ENCODE measurements at places on chromosomes 13 and 19.

GRCh38 chr19:30799865-30800755 is 427.9 kb downstream of the ZNF536 start:
- ATAC-seq: no peak

GRCh38 chr13:83498045-83498444 is 384.2 kb downstream of the SLITRK1 start:
- ATAC-seq: peak; percentile 44

DNA sequence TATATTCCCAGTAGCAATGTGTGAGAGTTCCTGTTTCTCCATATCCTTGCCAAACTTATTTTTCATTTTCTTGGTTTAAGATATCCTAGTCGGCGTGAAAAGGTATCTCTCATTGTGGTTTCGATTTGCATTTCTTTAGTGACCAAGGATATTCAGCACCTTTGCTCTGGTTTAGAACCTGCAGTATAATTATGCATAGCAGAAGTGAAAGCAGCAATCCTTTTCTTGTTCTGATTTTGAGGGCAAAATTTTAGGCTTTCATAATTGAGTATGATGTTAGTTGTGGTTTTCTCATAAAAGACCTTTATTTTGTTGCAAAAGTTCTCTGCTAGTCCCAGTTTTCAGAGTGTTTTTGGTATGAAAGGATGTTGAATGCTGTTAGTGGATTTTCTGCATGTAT is 491.0 kb downstream of the FGF9 start:
- ATAC-seq: no peak

DNA sequence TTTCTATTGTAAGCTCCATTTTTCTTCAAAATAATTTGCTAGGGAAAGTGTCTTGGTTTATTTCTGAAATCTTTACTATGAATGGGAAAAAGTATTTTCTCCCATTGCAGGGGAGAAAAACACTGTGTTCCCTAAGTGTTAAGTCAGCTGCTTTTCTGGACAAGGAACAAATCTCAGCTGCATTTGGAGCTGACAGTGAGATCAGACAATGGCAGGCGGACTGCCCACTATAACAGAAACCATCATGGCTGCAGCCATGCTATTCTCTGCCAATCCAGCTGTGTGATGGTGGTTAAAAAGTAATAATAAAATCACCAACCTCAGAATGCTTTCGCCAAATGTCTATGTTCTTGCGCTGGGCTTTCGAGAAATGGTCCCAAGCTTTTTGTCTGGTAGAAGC is 302.7 kb downstream of the DNAJC15 start:
- ATAC-seq: no peak

DNA sequence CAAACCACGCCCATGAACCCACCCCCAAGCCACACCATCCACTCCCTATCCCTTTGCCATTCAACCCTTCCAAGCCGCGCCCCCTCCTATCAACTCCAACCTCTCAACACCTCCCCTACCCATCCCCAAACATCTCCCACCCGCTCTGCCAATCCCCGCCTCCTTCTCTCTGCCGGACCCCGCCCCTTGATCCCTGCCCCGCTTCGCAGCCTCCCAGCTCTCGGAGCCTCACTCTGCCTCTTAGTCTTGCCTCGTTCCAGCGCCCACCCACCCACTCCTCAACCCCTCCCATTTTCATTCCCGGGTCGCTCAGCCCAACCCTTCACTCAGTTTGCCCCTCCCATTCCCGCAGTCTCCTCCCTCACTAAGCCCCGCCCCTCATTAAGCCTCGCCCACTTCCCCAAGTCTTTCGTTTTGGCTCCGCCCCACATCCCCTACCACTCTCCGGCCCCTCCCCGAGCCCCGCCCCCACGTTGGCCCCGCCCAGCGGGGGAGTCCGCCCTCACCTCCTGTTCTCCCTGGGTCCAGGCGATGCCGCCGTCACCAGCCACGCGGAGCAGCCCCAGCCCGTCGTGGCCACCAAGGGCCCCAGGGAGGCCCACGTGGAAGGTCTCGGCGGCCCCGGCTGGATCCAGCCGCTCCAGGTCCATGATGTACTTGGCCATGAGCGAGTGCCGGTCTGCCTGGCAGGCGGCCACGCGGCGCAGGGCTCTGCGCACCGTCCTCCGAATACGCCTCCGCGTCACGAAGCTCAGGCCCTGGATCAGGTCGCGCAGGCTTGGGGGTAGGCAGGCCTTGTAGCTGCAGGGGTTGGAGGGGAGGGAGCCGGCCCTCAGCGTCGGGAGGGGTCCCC is 5.7 kb downstream of the JAK3 start:
- peak; percentile 83 for ATAC-seq

DNA sequence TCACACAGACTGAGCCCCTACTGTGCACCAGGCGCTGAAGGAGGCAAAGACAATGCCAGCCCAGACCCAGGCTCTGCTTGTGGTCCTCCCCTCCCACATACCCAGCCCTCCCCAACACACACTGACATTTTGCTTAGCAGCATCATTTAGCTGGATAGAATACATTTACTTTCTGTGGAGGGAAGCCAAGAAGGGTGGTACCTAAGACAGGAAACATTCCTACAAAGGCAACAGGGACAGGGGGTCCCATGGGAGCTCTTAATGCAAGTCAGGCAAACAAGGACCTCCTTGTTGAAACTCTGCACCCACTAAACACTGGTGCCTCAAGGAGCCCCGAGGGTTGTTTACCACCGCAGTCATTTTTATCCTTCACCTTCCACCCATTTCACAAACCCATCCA is 77.0 kb upstream of the ZNF507 start:
- no peak for ATAC-seq

- ATAC-seq: peak; percentile 70
These were observed 67.4 kb downstream of the STK24 start for GRCh38 chr13:98509271-98510155.

DNA sequence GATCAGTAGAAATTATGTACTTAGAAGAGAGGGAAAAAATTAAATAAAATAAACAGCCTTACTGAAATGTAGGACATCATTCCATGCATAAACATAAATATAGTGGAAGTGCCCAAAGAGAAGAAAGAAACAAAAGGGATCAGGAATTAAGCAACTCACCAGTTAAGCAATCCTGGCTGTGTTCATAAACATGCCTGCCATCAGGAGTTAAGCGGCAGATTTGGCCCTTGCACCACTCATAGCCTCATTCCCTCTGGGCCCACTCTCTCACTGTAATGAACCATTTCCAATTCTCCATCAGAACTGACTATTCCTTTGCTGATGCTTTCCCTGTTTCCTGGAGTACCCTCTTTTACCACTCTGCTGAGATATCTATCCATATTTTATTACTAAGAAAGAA is 281.4 kb downstream of the LHFPL6 start:
- ATAC-seq: no peak

- ATAC-seq: no peak
These were observed 9.9 kb upstream of the ZNF536 start for GRCh38 chr19:30362156-30362754.

DNA sequence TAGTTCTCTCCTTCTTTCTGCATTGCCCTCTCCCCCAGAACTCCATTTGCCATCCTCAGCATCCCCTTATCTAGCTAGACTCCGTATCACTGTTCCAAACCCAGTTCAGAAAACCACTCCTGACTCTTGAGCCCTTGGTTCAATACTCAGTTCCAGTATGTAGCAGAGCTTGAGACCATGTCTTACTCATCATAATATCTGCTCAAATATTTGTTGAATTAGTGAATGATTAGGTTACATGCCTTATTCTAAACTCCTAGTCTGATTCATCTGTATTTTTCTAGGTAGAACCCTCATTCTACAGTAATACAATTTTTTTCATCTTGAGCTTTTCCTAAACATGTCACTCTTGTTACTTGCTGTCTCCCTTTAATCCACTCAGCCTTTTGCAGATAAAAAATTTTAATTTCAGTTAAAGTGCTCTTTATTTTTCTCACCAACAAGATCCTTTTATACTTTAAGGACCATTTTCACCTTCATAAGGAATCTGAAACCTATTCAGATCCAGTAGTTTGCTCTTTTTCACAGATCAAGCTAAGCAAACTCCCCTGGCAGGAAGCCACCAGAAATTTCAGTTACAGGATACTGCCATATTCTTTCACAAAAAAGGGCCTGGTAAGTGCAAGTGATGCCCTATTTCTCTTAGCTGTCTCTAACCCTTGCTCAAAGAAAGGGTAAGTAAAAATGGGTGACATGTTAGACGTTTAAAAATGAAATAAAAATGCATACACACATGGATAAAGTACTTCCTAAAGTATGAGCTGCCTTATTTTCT is 23.1 kb upstream of the INTS6 start:
- peak; percentile 61 for ATAC-seq

DNA sequence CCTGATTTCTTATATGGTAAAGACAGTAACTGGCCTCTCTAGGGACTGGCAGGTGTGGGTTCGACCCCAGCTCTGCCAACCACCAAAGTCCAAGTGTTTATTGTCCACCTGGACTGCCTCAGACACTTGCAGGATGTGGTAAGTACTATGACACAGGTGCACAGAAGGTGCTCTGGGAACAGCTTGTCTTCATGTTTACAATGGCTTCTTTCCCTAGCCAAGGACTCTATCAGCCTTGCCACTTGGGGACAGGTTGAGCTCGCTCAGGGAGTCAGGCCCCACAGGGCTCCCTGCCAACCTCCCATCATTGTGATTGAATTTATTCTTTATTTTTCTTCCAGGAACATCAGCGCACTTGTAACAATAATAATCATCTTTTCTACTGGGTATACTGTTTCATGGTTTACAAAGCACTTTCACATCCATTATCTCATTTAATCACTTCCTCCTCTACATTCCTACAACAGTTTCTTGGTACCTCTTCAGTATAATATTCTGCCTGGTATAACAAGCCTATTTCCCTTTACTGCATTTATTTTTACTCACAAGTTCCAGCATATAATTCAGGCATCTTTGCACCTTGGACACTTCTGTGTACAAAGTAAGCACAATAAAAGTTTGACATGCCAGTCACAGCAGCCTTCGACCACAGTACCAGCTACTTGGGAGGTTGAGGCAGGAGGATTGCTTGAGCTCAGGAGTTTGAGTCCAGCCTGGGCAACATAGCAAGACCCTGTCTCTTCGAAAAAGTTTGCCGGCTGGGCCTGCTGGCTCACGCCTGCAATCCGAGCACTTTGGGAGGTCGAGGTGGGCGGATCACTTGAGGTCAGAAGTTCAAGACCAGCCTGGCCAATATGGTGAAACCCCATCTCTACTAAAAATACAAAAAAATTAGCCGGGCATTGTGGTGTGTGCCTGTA is 24.2 kb upstream of the GATAD2A start:
- ATAC-seq: no peak

DNA sequence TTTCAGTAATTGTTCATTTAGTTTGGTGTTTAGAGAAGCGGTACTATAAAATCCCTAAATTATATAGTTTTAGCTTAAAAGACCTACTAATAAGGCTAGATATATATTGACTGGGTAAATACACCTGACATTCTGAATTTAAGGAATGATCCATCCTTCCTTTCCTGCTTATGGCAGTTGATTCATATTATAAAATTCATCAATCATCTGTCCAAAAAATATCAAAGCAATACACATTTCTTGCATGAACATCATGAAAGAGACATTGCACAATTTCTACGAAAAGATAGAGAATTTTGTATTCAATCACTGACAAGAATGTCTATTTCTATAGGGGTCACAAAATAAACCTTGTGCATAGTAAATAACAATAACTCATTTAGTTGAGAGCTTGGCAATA is 514.9 kb downstream of the SLITRK6 start:
- ATAC-seq: no peak

GRCh38 chr13:52414963-52415362 is 9.0 kb upstream of the THSD1 start:
- peak; percentile 76 for ATAC-seq

DNA sequence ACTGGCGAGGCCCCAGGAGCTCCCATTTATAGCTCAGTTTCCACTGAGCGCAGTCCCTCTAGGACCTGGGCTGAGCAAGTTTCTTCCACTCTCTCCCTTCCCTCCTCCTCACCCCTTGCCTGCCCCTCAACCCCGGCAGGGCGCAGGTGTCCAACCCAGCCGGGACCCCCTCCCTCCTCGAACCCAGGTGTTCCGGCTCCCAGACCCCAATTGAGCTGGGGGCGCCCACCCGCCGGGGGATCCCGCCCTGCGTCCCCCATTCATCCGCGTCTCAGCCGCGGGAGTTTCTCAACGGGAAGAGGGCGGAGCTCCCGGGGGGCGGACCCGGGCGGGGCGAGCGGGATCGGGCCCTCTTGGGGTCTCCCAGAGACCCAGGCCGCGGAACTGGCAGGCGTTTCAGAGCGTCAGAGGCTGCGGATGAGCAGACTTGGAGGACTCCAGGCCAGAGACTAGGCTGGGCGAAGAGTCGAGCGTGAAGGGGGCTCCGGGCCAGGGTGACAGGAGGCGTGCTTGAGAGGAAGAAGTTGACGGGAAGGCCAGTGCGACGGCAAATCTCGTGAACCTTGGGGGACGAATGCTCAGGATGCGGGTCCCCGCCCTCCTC is at the start of gene KIRREL2:
Gene KIRREL2 (plus strand): TSS at position 366 of the 604 bp plus-strand sequence. CDS start 209 bp downstream, at position 575.
- peak; percentile 82 for ATAC-seq

- no peak for ATAC-seq
These were observed 155.8 kb upstream of the UBL3 start for GRCh38 chr13:30006246-30006645.

- ATAC-seq: no peak
These were observed 8.1 kb downstream of the CHST8 start for GRCh38 chr19:33629826-33630375.

GRCh38 chr19:39970425-39970674 is 615 bp upstream of the PSMC4 start:
- ATAC-seq: peak; percentile 41

- ATAC-seq: no peak
These were observed 8.0 kb downstream of the ANGPTL8 start for GRCh38 chr19:11247391-11247790.

Data from SK-N-SH treated with all-trans-retinoic acid at 6 μM for 48 hours (cell line).